SHP77 (cell line): ENCODE measurements at places on chromosomes 2 and 18.

- no peak for DNase-seq
Measured at GRCh38 chr2:152564754-152565551, 152.3 kb downstream of the PRPF40A start.

GRCh38 chr18:48714873-48715272 is 176.0 kb downstream of the CTIF start:
- DNase-seq = no peak

DNA sequence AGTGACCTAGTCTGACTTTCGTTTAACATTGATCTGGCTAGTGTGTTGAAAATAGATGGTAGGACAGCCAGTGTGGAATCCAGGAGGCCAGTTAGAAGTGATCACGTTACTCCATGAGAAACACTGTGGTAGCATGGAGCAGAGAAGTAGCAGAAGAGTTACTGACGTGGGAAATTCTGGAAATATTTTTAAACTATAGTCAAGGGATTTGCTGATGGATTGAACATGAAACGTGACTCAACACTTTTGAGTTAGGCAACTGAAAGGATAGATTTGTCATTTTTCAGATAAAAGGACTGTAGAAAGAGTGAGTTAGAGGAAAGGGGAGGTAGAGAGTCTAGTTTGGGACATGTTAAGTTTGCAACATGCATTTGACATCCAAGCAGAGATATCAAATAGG is 130.4 kb downstream of the IRS1 start:
- DNase-seq = no peak

DNA sequence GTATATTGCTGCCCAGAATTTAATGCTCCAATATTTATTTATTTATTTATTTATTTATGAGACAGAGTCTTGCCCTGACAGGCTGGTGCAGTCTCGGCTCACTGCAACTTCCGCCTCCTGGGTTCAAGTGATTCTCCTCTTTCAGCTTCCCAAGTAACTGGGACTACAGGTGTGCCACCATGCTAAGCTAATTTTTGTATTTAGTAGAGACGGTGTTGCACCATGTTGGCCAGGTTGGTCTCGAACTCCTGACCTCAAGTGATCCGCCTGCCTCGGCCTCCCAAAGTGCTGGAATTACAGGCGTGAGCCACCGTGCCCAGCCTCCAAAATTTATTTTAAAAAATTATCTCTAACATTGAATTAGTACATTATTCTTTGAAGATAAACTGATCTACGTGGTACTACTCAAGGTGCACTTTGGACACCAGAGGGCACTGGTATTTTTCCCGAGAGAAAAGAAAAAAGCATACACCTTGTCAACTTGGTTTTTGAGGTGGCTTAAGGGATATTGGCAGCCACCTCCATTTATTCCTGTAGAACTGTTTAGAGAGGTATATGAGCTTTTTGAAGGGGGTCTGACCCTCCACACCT is 1.4 kb upstream of the IDH1 start:
- no peak for DNase-seq

DNA sequence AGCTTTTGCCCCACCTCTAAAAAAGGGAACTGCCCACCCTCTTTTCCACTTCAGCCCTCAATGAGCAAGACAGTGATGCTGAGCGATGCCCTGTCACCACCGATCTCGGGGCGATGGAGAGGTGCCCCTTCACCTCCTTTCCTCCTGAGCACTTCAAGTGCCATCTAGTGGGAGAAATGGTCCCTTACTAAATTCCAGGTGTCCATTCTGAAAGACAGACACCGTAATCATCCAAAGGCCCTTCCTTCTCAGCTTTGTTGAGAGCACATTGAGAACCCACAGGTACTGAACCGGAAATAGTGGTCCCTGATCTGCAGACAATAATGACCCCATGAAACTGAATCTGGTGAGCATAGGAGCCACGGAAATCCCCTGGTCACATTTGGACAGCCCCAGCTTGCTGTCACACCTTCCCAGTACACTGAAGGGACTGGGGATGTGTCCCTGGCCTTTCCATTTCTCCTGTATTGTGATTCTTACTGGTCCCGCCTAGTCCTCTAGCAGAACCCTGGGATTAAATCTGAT is 38.5 kb downstream of the KCTD18 start:
- peak; percentile 16 for DNase-seq
